Choroid plexus epithelial cell (primary cell): ENCODE measurements at places on chromosomes 1 and 21.

- no peak for DNase-seq
Observed at GRCh38 chr1:236282425-236282716, 613 bp upstream of the ERO1B start.

DNA sequence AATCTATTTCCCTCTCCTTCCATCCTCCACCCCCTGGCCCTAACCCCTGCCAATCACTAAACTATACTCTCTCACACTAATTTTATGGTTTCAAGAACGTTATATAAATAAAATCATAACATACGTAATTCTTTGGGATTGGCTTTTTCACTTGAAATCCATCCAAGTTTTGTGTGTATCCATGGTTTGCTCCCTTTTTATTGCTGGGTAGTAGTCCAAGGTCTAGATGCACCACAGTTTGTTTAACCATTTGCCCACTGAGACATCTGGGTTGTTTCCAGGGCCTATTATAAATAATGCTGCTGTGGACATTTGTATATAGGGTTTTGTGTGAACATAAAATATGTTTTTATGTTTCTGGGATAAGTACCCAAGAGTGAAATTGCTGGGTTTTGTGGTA is 61.4 kb downstream of the TEX35 start:
- no peak for DNase-seq

DNA sequence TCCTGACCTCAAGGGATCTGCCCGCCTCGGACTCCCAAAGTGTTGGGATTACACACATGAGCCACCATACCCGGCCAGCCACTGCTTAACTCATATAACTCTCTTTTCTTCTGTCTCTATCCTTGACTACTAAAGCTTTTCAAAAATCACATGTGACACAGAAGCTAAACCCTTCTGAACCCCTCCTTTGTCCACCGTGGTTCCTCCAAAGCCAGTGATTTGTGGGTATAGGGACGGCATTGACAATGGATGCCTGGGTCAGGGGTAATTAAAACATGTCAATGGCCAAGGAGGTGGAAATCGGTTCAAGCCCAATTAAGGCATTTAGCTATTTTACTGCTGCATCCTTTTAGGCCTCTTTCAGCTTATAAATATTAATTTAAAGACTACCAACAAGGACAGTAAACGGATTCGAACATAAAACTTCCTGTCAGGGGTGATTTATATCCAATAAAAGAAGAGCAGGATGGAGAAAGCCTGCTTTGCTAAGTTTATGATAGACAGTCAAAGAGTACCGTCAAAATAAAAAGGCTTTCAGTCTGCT is 242.3 kb downstream of the GPATCH2 start:
- DNase-seq, result no peak

DNA sequence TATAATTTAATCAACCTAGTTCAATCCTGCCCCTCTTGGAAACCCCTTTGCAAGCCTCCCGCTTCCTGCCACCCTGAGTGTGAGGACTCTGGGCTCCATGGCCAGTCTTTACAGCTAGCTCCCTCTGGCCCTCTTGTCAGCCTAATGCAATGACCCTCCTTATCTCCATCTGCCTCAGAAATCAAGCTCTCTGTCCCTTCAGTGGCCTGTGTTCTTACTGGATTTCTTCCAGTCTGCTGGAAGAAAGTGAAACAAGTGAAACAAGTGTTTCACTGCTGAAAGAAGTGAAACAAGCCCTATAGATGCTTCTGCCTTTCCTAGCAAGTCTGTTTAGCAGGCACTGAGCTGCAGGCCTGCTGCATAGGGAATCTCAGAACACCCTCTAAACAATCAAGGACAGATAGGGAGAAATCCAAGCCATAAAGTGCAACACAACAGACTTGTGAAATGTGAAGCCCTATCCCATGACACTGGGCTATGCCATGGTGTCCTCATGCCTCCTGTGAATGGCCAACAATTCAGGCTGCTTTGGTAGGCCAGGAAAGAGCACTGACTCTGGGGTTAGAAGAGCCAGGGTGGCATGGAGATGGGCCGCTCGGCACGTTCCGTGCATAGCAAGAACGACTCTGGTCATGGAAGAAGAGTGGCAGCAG is 55.9 kb downstream of the FAM163A start:
- no peak for DNase-seq

GRCh38 chr21:37764691-37765090 is 151.6 kb downstream of the KCNJ6 start:
- DNase-seq, result no peak

- no peak for DNase-seq
Observed at GRCh38 chr1:7250597-7251453, 465.6 kb downstream of the CAMTA1 start.

DNA sequence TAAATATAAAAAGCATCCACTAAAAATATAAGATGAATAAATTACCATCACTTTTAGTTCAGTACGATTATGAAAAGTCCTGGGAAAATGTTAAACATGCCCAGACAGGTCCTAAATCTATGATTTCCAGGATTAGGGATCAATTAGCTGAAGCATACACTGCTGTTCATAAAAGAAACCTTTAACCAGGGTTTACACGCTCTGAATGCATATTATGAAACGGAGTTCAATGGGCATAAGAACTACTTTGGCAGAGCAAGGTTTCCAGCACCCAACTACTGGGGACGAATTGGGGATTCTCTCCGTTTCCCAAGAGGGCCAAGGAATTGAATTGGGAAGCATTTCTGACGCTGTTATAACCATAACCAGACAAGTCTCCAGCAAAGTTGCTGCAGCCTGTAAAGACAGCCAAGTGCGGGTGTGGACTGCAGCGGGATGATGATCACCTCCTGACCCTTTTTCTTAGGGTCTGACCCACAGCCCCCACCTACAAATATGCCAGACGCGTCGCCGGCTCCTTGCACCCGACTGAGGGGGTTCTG is 1.6 kb downstream of the SLC30A1 start:
- DNase-seq, result no peak

- peak; percentile 75 for DNase-seq
Observed at GRCh38 chr21:25929856-25930520, 195.2 kb downstream of the GABPA start.

GRCh38 chr1:67566803-67567377 is 118.1 kb upstream of the GADD45A start:
- no peak for DNase-seq

DNA sequence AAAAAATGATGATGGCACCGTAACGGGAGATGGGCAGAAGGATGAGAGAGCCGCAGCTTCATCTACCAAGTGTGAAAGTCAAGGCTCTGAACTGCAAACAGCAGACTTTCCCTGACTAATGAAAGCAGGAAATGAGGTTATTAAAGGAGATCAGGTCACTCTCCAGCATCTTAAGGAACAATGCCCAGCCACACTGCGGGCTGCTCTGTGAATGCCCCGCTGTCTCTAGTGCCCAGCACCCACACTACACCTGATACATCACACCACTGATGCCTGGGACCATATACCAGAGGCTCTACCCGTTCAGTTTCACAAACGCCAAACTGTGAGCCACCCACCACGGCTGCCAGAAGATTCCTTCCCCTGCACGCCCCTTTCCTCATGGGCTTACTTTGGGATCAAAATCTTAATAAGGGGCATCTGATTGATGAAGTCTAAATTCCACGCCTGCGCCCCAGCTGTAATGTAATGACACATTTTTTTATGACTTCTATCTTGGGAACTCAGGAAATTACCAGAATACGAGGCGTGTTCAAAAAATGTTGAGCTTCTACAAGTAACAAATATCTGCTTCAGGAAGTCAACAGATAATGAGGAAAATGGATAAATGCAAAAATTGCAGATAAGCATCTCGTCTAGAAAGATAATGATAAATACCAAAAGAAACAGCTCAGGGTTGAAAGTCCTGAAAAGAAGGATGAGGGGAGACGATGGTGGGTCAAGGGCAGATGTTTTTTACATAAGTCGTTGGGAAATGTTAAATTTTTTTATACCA is 72.0 kb downstream of the MIS18A start:
- no peak for DNase-seq

DNA sequence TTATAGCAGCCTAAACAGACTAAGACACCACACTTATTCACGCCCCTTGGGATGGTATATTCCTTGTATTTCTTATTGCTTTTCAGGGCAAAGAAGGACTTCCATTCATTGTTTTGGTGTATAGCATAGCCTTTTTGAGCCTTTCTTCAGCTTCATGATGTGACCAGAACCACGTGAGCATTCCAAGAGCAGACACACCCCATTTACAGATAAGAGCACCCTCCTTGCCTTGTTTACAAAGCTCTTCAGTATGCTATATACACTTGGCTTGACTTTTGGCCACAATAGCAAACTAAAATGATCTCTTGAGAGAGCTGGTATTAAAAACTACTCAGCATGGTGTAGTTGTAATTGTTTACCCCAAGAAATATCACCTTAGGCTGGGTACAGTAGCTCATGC is 78.7 kb downstream of the PIK3R3 start:
- peak; percentile 31 for DNase-seq

DNA sequence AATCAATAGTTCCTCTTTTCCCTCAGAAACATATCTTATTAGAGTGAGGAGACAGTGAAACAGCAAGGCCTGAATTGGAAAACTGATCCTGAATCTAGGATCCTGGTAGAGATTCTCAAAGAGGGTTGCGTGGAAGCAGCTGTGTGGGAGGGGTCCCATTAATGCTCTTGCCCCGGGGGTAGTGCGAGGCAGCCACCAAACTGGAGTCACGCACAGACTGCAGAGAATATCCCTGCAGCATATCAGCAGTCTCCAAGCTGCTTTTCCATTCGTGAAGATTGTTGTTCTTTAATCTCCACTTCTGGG is 150.1 kb downstream of the DISC1 start:
- no peak for DNase-seq

DNA sequence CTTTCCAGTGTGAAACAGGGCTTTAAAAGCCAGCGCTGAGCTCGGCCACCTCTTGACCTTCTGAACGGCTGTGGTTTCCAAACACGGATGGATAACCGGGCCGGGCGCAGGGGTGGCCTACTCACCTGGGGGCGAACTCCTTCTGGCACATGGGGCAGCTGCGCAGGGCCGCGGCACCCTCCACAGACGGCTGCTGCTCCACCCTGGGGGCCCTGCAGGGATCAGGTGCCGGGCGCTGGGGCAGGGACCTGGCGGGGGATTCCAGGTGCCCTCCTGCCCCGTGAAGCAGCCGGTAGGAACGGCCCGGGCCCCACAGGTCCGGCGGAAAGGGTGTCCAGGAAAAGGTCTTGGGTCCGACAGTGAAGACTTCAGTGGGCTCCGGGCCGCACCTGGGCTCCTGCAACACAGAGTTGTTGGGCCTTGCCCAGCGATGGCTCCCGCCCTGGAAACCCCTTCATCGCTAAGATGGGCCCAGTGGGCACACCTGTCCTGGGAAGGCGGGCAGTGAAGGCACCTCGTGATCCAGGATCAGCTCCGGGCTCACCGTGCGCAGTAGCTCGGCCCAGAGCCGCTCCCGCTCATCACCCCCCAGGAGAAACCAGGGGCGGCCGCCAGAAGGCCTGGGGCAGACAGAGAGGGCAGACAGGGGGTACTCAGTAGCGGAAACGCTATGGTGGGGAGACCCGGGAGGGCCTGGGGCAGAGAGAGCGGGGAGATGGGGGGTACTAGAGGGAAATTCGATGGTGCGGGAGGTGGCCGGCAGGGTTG is 874 bp downstream of the FAAP20 start:
- DNase-seq, result no peak

GRCh38 chr1:228304225-228304624 is 96.4 kb downstream of the OBSCN start:
- no peak for DNase-seq

- DNase-seq, result peak; percentile 18
Observed at GRCh38 chr1:43144237-43144636, 27.9 kb downstream of the EBNA1BP2 start.

GRCh38 chr1:84344286-84344685 is 42.8 kb downstream of the SAMD13 start:
- peak; percentile 64 for DNase-seq
